ENCODE measurements at places on chromosomes 12 and 14. TPM values are rescaled to one million over a fixed set of nuclear protein-coding genes. Genes with fewer than 3 reads are reported as not detected.

DNA sequence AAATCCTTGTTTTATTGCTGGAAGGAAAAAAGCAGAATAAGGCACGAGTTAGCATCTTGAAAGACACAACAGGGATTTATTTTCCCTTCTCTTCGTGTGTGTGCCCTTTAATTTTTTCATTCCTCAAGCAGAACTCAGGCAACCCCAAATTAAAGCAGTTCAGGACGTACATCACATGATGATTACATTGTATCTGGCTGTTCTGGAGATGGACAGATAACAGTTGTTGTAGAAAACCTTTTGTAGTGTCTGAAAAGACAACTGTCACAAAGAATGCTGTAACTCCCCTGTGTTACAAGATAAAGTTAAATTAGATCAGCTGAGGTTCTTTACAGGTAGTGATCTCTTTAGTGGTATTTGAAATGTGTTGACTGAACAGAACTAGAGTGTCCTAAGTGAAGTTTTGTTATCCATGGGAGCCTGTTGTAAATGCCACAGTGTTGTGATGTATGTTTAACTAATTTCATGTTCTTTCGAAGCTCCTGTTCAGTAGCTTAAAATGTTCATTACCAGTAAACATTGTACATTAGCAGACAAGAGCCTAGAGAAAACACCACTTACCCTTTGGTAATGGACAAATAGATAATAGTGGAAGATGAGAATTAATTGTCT lies 58.5 kb downstream of the TMTC2 start:
- DNase-seq, result no peak

GRCh38 chr12:39692258-39692853 lies 72.8 kb upstream of the ABCD2 start:
- DNase-seq, result no peak

DNA sequence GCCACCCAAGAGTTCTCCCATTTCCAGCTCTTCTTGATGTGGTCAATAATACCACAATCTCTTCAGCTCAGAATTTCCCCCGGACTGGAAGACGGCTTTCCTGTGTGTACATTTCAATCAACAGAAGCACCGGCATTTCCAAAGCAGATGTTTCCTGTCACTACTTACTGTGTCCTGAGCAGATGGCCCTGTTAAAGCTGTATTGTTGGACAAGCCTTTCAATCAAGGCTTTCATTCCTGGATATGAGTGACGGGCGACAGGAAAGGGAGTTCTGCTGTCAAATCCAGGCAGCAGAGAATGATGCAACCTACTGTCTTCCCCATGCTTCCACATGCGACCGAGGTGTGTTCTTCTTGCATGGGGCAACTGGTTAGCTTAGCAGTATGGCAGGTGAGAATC lies 76.4 kb upstream of the CCDC60 start:
- no peak for DNase-seq

- no peak for DNase-seq
Observed at GRCh38 chr12:106081606-106082005, 57.1 kb downstream of the NUAK1 start.

- no peak for DNase-seq
Observed at GRCh38 chr12:53870117-53870516, 68.5 kb upstream of the HOXC13 start.

DNA sequence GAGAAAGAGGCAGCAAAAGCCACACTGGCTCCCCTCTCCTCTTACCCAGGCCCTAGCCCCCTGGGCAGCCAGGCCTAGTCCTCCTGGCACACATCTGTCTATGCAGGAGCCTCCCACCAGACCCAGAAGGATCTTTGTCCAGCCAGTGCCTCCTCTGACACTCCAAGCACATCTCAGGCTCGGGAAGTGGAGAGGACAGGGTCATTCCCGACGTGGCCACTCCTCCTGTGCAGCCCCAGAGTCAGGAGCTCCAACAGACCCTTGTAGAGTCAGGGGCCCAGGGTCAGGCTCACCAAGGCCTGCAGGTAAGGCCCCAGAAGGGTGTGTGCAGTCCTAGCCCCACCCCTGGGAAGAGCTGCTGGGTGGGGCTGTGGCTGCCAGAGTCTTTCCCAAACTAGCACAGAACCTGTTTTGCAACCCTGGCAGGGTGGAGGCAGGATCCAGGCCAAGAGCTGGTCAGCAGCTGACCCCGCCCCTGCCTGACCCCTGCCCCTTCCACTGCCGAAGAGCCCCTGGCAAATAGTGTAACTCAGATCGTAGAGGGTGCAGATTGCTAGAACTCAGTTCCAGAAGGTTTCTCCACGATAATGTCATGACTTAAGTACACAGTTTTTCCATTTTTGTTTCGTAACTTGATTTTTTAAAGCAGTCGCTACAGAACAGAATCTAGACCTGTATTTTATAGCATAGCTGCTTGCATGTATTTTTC lies 26.6 kb upstream of the PNMA1 start:
- peak; percentile 77 for DNase-seq

- no peak for DNase-seq
Observed at GRCh38 chr14:24369907-24370687, 2.1 kb downstream of the NFATC4 start.

Gene KRT77
- not detected for total RNA-seq

Gene TMEM63C
- total RNA-seq, result 0.16 TPM

Gene TCTN1
- 56.3 TPM for total RNA-seq

Gene CLEC1A
- total RNA-seq, result 6.9 TPM

Gene PIANP
- 0.33 TPM for total RNA-seq

Data from breast epithelium (tissue), 4 donors.